ENCODE measurements at places on chromosomes 12 and 14.

DNA sequence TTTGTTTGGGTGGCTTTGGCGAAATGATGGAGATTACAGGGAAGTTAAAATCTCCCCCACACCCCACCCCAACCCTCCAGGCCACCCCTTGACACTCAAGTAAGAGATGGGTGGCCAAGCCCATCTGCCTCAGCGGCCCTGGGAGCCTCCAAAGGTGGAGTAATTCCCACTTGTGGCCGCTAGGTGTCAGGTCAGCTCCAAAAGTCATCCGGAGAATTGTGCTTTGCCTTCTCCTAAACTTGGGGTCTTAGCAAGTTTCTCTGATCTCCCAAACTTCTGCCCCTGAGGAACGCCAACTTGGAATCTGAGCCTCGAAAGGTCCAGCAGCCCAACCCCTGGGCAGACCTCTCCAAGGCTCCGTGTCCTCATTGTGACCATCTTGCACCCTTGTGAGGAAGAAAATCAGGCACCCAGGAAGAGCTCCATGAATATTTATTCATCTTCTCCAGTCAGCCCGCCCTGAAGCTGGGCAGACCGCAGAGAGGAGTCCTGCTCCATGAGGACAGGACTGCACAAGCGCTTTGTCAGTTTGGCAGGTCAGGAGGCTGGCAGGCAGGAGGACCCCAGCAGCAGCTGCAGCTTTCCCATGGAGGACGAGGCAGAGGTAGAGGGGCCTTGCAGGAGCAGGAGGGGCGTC, 46.7 kb downstream of the LRRC74A start:
- DNase-seq = peak; percentile 59

DNA sequence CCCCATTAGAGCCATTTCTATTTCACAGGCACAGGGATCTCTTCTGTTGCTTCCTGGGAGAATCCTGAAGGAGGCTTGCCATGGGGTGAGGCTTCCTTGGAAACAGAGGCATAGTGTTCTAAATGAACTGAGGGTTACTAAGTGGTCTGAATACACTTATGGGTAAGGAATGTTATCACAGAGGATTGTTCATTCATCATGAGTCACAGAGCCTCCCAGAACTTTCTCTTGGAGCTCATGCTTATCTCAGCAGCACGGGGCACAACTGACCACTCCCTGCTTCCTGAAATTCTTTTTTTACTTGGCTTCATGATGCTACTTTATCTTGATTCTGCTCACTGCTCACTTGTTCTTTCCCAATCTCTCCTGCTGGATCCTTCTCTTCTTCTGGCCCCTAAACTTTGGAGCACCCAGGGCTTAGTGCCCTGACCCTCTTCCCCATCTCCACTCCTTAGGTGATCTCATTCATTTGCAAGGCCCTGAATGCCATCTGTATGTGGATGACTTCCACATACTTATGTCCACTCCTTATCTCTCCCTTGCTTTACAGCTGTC, 57.9 kb downstream of the ANO6 start:
- no peak for DNase-seq

DNA sequence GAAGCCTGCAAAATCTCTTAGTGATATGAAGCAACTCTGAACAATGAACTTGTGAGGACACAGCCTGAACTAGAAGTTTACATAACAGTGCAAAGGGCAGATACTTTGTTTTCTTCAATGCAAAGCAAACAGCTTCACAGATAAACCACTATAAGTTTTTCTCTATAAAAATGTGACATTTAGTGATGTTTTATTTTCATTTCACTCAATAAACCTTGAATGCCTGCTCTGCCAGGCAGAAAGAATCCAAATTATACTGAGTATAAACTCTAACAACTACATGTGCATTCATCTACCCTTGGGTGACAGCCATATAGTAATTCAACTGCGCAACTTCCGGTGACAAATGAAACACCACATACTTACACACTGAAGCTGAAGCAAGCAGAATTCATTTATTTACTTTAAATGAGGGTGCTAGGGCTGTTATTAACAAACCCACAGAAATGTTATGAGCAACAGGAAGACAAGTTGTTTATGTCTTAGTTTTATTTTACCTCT, 10.3 kb downstream of the DCP1B start:
- no peak for DNase-seq

- DNase-seq = peak; percentile 3
Measured at GRCh38 chr14:30296931-30297405, 262.0 kb upstream of the G2E3 start.

- DNase-seq = no peak
Measured at GRCh38 chr12:88518863-88519403, 61.3 kb downstream of the KITLG start.

GRCh38 chr14:58873228-58873953, 235.6 kb downstream of the DACT1 start:
- no peak for DNase-seq

DNA sequence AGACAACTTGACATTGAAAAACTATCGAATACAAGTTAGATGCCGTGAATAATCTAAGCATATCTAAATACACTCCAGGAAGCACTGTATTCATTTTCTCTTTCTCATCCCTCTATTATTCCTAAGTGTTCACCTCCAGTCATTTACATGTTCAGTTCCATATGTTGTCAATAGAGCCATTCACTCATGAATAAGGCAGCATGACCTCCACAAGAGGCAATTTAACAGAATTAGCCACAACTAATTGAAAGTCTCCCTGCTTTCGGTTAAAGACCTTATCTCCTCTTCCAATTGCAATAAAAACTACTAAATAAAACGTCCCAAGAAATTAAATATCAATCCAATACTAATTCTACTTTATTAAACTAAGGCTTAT, 1.8 kb downstream of the LRIG3 start:
- DNase-seq = no peak

GRCh38 chr12:103997286-103997900, 31.7 kb downstream of the TDG start:
- DNase-seq = no peak

DNA sequence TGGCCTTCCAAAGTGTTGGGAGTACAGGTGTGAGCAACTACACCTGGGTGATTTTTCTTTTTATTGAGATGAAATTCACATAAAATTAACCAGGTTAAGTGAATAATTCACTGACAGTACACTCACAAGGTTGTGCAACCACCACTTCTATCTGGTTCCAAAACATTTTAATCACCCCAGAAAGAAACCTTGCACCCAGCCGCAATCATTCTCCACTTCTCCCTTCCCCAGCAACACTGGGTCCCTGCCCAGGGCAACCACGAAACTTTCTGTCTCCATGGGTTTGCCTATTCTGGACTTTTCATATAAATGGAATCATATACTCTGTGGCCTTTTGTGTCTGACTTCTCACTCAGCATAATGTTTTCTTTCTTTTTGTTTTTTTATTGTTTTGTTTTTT, 26.3 kb upstream of the MLXIP start:
- no peak for DNase-seq

DNA sequence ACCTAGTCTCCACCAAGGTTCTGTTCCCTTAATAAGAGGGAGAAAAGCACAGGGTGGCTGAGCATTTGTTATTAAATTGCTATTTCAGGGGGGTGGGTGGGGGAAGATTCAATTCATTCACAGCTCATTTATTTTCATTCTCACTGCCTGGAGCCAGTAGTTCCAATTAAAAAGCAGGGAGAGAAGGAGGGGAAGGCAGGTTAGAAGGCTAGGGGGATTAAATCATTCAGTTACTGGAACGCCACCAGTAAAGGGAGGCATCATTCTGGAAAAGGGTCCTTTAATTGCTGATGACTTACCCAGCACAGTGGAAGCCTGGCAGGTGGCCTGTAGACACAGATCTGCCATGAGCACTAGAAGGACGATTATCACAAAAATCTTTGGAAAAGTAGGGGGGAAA, 47.4 kb downstream of the NIN start:
- DNase-seq = no peak

DNA sequence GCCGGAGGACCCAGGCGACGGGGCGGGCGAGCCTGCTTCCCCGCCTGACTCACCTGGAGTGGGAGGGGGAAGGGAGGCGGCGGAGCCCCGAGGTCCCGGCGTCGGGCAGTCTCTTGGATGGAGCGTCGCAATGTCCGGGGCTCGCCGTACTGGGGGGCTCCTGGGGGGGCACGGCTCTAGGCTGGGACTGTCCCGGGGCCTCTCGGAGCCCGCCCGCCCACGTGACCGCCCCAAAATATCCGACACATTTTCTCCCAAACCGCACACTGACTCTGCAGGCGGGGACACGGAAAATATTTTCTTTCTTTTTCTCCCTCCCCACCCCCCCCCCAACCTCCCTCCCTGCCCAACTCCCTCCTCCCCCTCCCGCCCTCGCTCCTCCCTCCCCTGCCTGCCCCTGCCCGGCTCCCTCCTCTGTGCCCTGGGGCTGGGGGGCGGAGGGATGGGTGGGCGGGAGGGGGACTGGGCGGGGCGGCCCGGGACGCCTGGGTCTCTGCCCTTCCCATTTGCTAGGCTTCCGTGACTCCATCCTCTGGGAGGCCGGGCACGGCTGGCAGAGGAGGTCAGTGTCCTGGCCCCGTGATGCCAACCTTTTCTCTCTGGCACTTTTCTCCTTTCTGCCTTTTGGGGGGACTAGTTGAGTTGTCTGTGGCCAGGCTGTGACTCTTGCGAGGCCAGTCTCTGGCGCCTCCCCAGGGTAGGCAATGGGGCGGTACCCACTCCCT, at the start of gene RARG:
TSS of gene RARG (minus strand) at position 289 of the 725 bp plus-strand sequence. CDS start 4,664 bp downstream, outside the sequence.
- no peak for DNase-seq

DNA sequence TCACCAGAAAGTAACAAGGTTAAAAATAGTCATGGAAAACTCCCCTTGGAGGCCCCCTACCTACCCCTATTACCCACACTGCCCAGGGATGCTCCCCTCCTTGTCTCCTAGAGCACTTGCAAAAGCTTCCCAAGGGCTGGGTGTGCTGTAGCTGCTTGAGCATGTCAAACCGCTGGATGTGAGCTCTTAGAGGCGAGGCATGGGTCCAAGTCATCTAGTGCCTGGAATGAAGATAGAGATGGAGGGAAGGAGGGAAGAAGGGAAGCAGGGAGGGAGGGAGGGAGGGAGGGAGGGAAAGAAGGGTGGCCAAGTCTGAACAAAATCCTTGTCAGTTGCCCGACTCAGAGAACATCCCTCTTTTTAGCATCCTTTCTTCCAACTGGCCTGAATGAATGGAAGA, 43.1 kb downstream of the LTBP2 start:
- no peak for DNase-seq

DNA sequence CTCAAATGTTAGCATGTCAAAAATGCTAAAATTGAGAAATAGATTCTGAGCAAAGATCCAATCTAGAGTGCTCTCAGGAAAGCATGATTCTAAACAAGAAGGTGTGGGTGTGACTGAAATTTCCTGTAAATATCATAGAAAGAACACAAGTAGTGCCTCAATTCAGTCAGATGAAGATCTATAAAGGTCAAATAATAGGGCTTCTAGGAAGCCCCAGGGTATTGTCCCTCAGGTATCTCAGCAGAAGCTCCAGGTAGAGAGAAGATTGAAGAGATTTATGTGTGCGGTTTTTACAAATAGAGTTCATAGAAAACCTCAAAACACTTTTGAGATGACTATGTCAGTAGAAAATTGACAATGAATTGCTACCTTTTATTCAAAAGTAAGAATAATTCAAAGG, 13.0 kb downstream of the KLRD1 start:
- DNase-seq = peak; percentile 30

GRCh38 chr12:98058213-98058612, 457.2 kb upstream of the TMPO start:
- DNase-seq = no peak

DNA sequence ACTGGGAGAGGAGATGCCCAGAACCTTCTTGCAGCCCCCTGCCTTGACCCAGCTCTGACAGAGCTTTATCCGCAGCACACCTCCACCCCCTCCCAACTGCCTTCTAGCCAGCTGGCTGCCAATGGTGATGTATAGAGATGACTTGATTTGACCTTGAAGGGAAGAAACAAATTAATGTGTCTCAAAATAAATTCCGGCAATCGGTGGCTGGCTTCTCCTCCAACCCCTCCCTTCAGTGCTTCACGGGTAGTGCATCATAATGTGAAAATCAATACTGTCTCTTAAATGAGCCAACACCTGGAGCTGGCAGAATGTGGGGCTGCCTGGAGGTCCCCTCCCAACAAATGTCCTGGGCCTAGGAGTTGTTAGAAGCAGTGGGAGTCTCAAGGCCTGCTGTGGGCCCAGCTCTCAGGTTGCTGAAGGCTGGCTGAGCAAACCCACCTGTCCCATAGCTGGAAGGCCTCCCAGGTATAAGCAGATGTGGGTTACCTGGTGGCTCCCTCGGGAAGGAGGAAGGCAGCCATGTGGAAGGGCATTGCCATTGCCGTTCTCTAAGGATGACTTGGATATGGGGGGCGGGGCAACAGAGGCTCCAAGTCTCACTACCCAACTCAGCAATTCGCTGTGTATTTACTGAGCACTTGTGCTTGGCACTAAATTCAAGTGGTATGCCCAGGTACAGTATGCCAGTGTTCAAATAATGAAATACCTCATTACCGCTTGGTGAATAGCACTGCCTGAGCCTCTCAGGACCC, 23.2 kb downstream of the HSPB8 start:
- DNase-seq = no peak

GRCh38 chr14:40847480-40847879, 759.2 kb upstream of the LRFN5 start:
- DNase-seq = no peak

DNA sequence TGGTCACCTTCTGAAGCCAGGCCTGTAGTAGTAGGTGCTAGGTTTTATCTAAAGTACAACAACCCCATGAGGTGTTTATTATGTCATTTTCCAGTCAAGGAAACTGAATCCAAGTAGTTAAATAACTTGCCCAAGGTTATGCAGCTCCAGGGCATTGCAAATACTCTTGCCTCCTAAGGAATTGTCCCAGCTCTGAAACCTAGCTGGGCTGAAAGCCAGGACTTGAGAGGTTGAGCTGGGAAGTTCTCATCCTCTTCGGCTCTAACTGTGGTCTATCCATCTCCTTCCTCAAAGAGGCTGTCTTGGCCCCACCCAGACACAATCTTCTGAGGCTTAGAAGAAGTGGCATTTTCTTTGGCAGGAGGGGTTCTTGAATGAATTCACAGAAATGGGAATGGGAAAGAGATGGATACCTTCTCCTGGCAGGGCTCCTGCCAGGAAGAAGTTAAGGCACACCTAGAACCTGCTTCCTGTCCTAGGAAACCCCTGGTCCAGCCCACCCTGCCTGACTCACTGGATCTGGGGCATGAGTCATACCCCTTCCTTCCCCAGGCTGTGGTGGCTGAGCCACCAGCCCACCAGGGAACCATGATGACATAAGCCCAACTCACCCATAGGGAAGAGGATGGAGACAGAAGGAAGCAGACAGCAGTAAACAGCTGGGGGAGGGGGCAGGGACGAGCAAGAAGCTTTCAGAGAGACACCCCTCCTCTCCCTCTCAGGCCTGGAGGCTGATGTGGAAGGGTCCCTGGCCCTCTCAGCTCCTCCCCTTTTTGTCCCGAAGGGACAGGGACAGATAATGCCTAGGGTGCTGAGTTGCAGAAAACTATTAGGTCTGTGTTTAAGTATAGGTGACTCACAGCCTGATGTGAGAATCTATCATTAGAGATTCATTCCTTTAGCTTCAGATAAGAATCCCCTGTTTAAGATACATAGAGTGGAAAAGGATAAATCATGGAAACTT, 2.1 kb upstream of the PLEK2 start:
- no peak for DNase-seq

DNA sequence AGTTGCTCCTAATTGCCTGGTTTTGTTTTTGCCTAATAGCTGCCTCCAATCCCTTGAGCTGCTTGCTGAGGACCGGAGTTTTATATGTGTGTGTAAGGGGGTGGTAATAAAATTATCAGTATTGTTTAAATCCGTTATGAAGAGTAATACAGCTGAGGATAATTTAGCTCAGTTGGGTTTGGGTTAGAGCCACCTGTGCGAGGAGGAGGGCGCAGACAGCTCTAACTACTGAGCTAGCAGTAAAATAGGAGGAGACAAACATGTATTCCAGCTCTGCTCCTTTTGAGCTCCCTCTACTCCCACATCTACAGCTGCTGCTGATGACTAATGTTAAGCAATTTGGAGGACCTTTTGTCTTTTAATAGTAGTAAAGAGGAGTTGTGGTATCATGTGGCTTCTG, 61.5 kb downstream of the SPATS2 start:
- DNase-seq = peak; percentile 50

Data from GM12865 (cell line).